Epithelial cell of proximal tubule (primary cell): ENCODE measurements at places on chromosomes 11 and 22. TPM values are rescaled to one million over a fixed set of nuclear protein-coding genes. Genes with fewer than 3 reads are reported as not detected.

DNA sequence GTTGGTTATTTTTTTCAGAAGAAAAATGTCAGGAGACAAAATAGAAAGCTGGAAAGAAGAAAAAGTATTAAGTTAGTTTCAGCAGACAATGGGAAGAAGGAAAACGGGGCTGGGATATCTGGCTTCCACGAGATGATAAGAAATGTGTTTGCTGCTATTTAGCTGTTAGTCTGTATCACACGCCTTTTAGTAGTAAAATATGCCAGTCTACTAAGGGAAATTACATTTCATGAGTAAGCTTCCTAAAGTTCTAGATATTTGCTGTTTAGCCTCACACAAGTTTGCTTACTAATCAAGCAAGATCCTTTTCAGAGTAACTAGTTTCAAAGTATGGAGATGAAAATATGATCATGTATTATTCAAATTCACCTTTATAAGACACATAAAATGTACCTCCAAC, 1.5 kb downstream of the OR51B4 start:
- DNase-seq = no peak

GRCh38 chr11:86446163-86446923, 71.7 kb downstream of the CCDC81 start:
- DNase-seq = no peak

GRCh38 chr11:83521647-83522596, 235.8 kb upstream of the CCDC90B start:
- DNase-seq = no peak

The SLC43A1 gene
- total RNA-seq = 3.6 and 9.0 TPM in 2 replicates

- DNase-seq = no peak
Observed at GRCh38 chr22:30945653-30946052, 22.9 kb downstream of the MORC2 start.

The RAB39A gene
- total RNA-seq = 0.43 and 1.3 TPM in 2 replicates

DNA sequence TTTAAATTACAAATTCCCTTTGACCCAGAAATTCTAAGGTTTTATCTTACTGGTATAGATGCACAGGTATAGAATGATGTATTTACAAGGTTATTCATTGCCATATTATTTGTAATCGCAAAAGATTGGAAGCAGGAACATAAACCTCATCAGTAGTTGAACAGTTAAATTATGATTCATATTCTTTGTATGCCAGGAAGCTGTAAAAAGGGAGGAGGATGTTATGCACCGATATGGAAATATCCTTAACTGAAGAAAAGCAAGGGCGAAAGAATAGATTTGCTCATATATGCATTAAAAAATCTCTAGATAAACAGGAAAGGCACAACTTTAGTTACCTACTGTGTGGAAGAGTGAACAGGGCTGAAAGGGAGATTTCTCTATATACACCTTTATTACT, 36.7 kb downstream of the PPFIA1 start:
- no peak for DNase-seq

The PAX6 gene
- total RNA-seq = 0.36 TPM in 1 of 2 replicates, not detected in the other

GRCh38 chr11:20056950-20057943, 103.0 kb downstream of the DBX1 start:
- no peak for DNase-seq

- no peak for DNase-seq
Observed at GRCh38 chr22:45537734-45538181, 35.1 kb downstream of the FBLN1 start.

The GAB4 gene
- total RNA-seq = not detected in 2 replicates

- no peak for DNase-seq
Observed at GRCh38 chr11:2750682-2751522, 51.1 kb upstream of the KCNQ1OT1 start.

DNA sequence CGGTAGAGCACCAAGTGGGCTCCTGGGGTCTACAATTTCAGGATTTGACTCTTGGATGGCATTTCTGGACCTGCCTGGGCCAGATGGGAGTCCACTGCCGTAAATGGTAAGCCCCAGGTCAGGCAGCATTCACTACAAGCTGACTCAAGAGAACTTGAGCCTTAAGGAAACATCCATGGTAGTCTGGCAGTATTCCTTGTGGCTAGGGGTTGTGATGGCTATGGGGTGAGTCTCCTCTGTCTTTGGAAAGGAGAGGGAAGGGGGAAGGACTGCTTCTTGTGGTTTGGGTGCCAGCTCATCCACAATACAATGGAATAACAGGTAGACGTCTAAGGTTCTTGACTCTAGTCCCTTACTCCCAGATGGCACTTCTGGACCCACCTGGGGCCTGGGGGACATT, 32.3 kb upstream of the POU2AF2 start:
- DNase-seq = no peak

- DNase-seq = no peak
Observed at GRCh38 chr11:78653294-78653909, 78.7 kb upstream of the NARS2 start.

DNA sequence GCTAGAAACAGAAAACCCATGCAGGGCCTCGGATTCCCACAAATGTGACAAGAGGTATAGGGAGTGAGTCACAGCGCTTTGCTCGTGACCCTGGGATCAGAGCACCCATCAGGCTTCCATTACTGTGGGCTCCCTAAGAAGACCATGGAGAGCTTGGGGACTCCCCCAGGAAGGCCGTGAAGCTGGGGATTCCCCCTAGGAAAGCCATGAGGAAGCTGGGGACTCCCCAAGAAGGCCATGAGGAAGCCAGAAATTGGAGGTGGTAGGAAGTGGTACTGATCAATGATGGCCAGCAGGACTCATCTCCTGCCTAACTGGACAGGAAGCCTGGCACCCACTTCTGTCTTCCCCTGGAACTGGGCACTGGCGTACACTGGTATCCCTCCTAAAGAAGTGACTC, 10.1 kb upstream of the DCPS start:
- DNase-seq = no peak

DNA sequence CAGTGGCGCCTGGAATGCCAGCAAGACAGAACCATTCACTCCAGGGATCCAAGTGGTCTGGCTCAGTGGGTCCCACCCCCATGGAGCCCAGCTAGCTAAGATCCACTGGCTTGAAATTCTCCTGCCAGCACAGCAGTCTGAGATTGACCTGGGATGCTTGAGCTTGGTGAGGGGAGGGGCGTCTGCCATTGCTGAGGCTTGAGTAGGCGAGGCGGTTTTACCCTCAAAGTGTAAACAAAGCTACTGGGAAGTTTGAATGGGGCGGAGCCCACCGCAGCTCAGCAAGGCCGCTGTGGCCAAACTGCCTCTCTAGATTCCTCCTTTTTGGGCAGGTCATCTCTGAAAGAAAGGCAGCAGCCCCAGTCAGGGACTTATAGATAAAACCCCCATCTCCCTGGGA, 125.7 kb upstream of the DDI1 start:
- no peak for DNase-seq

- no peak for DNase-seq
Observed at GRCh38 chr11:111173221-111173620, 72.3 kb upstream of the POU2AF2 start.

The BIRC3 gene
- 17.3 and 17.8 TPM in 2 replicates for total RNA-seq

DNA sequence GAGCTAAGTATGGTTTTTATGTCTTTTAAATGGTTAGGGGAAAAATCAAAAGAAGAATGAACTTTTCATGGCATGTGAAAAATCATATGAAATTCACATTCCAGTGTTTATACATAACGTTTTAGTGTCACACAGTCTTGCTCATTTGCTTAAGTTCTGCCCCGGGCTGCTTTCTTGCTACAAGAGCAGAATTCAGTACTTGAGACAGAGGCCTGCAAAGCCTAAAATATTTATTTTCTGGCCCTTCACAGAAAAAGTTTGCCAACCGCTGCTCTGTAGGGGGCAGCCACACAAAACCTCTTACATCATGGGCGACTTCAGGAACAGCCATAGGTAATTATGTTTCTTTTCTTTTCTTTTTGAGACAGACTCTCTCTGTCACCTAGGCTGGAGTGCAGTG, 1.0 kb upstream of the ATG2A start:
- no peak for DNase-seq

DNA sequence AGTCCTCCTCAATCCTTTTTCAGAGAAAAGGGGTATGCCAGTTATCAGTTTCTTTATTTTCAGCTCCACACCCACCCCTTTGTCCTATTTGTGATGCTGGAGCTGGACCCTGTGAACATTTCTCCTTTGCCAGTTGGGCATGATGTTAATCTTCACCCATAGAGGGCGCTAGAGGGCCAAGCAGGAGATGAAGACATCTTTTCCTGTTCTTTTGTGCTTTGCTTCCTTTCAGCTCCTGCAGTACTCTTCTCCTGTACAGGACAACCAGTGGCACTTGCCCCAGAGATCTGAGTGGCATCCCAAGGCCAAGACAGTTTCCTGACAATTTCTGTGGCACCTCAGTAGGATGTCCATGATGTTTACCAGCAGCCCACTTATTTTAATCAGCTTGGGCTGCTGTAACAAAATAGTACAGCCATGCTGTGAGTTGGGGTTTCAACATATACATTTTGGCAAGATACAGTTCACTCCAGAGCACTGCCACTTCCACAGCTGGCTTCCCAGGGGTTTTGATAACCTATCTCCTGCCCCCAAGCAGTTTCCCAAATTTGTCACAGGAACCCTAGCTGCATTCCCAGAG, 4.6 kb downstream of the SAA2 start:
- no peak for DNase-seq

GRCh38 chr22:37610480-37611129, 2.0 kb downstream of the GGA1 start:
- no peak for DNase-seq

- DNase-seq = no peak
Observed at GRCh38 chr11:56967726-56968125, 21.0 kb upstream of the OR5AK2 start.

The HTR3A gene
- total RNA-seq = 0.17 and 0.29 TPM in 2 replicates

DNA sequence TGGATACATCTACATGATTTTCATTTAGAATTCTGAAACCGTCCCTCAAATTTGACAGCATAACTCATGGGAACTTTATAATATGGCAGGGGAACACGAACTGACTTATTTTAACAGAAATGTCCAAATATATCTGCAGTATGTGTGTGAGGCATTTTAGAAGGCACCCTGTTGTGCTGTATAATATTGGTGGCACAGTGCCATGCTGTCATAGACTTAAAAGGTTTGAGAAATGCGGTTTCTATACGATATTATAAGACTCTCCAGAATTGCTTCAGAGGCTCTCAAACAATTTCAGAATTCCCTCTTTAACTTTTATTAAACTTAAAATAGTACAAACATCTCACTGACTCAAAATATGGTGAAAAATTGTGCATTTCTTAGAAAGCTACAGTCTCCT, 181.6 kb downstream of the MSANTD4 start:
- no peak for DNase-seq

- DNase-seq = peak; percentile 26
Observed at GRCh38 chr11:44066732-44067141, 667 bp downstream of the ACCS start.

DNA sequence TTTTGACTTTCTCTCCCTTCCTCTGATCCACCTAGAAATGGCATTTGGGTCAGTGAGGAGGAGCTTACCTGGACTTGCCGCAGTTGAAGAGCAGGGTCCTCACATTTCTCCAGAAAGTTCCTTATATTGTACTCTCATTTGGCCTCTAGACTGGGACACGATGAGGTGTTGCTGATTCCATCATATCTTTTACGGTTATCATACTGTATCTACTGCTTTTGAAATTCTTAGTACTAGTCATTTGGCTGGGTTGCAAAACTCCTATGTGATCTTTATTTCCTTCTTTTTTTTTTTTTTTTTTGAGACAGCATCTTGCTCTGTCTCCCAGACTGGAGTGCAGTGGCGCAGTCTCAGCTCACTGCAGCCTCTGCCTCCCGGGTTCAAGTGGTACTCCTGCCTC, 58.7 kb upstream of the FAM181B start:
- DNase-seq = no peak

DNA sequence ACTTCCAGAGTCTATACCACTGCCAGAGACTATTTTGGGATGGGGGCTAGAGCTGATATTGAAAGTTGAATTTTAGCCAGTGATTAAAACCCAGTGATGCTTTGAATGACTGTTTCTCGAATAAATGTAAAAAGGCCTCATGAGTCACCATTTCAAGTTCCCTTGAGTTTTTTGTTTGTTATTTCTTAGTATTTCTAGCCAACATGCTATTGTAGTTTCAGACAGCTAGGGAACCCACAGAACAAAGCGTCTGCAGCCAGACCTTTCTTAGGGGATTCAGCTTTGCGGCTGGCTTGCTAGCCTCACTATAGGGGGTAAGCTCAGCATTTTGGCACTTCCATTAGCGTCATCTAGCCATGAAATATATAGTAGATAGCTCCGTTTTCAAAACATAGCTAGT, 66.5 kb downstream of the DBX1 start:
- DNase-seq = no peak

The KCNK4 gene
- 0.51 TPM in 1 of 2 replicates, not detected in the other for total RNA-seq

The MS4A5 gene
- total RNA-seq = not detected in 2 replicates

DNA sequence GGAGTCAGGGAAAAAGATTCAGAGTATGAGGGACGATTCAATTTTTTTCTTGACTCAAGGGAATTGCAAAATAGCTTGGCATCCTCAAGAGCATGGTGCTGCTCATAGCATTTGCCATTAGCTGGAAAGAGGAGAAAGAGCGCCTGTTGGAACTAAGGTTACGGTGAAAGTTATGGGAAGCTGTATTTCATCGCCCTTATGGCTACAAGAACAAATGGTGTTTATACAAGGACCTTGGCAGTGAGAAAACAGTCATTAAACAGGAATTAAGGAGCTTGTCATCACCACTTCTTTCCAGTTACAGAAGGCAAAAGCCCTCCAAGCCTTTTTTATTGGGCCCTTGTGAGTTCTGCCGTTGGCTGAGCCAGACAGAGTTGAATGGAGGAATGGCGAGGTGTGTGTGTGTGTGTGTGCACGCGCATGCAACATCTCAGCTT, 74.2 kb downstream of the ALX4 start:
- no peak for DNase-seq

DNA sequence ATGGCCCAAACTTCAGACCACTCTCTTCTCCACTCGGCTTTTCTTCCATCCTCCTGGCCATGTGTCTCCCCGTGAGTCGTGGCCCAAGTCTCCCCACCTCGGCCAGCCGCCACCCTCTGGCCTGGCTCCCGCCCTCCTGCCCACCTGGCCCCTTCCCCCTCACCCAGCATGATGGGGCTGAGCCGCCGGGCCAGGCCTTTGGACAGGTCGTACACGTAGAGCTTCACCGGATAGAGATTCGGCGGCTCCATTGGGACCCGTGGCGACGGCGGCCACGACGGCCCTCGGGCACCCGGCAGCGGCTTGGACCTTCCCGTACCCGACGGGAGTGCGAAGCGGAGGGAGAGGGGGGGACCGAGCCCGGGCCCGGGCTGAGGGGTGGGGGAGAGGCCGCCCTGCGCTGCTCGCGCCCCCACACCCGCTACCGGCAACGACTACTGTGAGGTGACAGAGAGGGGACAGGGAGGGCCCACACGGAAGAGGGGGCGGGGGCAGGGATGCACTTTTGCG, at the start of gene DESI1:
Gene DESI1 (minus strand): TSS at position 455 of the 510 bp plus-strand sequence. CDS start 204 bp downstream, at position 251.
- DNase-seq = no peak
